Body of pancreas (tissue), 4 donors: ENCODE measurements at places on chromosomes 6 and 20. TPM values are rescaled to one million over a fixed set of nuclear protein-coding genes. Genes with fewer than 3 reads are reported as not detected.

Gene OPN5
- total RNA-seq: not detected

Gene SMOC2
- total RNA-seq: 22.7 TPM

Gene DEF6
- 23.3 TPM for total RNA-seq

Gene RAMACL
- 0.99 TPM for total RNA-seq

Gene LSM2
- 21.0 TPM for total RNA-seq

Gene CST5
- total RNA-seq: not detected

Gene MCM3
- 21.4 TPM for total RNA-seq

Gene HELZ2
- total RNA-seq: 20.8 TPM

Gene LRRC73
- total RNA-seq: not detected

Gene IP6K3
- not detected for total RNA-seq

Gene COL9A3
- 69.5 TPM for total RNA-seq

Gene CENPW
- not detected for total RNA-seq

Gene PRR18
- total RNA-seq: not detected

Gene SIRPD
- not detected for total RNA-seq

Gene REV3L
- 28.3 TPM for total RNA-seq

Gene SASH1
- 21.0 TPM for total RNA-seq

Gene VNN1
- not detected for total RNA-seq

Gene FAM83B
- total RNA-seq: 3.4 TPM

Gene PRIM2
- 5.4 TPM for total RNA-seq

Gene VARS1
- 67.6 TPM for total RNA-seq

Gene C6orf58
- not detected for total RNA-seq

Gene CRISP2
- total RNA-seq: not detected

Gene BPIFA1
- total RNA-seq: not detected

Gene WFDC10B
- not detected for total RNA-seq

Gene IRF4
- not detected for total RNA-seq

Gene SCUBE3
- not detected for total RNA-seq

Gene C2
- 1.3 TPM for total RNA-seq

Gene SYTL3
- total RNA-seq: 1.3 TPM

Gene GLP1R
- total RNA-seq: 6.9 TPM

Gene ZNF334
- 11.2 TPM for total RNA-seq

Gene EFCAB8
- 0.26 TPM for total RNA-seq

Gene BPIFA3
- not detected for total RNA-seq

Gene TBC1D20
- 27.4 TPM for total RNA-seq

Gene OTOR
- total RNA-seq: not detected

Gene TMEM151B
- total RNA-seq: 0.66 TPM

Gene ZSCAN31
- total RNA-seq: 26.4 TPM

Gene TREML2
- not detected for total RNA-seq

Gene FAM83C
- total RNA-seq: not detected

Gene EEF1A2
- total RNA-seq: 23.1 TPM

Gene KLHDC3
- 29.7 TPM for total RNA-seq

Gene ZBP1
- total RNA-seq: 0.26 TPM

Gene GSTA1
- 33.2 TPM for total RNA-seq

Gene SDHAF4
- total RNA-seq: 3.0 TPM

Gene DYNLT2
- 3.6 TPM for total RNA-seq

Gene FAM229B
- total RNA-seq: 4.4 TPM

Gene RIMS1
- 5.9 TPM for total RNA-seq

Gene EDN1
- total RNA-seq: 19.7 TPM

Gene ARFGAP1
- 162 TPM for total RNA-seq

Gene SLC29A1
- total RNA-seq: 44.8 TPM

Gene SLC12A5
- not detected for total RNA-seq

Gene TEAD3
- 6.5 TPM for total RNA-seq

Gene GPR63
- 1.3 TPM for total RNA-seq

Gene ABHD16B
- total RNA-seq: not detected

Gene KIF25
- not detected for total RNA-seq

Gene RAET1L
- total RNA-seq: not detected

Gene MRAP2
- total RNA-seq: 3.6 TPM

Gene POLH
- 8.8 TPM for total RNA-seq

Gene KHDC1
- total RNA-seq: 1.0 TPM
